ENCODE measurements at places on chromosomes 13 and 19. TPM values are rescaled to one million over a fixed set of nuclear protein-coding genes. Genes with fewer than 3 reads are reported as not detected.

ATF5 gene
- total RNA-seq: 18.9 TPM

CEACAM16 gene
- not detected for total RNA-seq

KCNC3 gene
- total RNA-seq: 4.0 TPM

ZNF584 gene
- 13.2 TPM for total RNA-seq

ZNF829 gene
- 2.9 TPM for total RNA-seq

ZIK1 gene
- total RNA-seq: 5.2 TPM

GPR12 gene
- 0.18 TPM for total RNA-seq

TEX26 gene
- total RNA-seq: 0.37 TPM

CD79A gene
- total RNA-seq: 0.24 TPM

TUBB4A gene
- total RNA-seq: 4.2 TPM

FSD1 gene
- total RNA-seq: not detected

AP2S1 gene
- total RNA-seq: 109 TPM

COG3 gene
- total RNA-seq: 11.7 TPM

CNN1 gene
- total RNA-seq: 159 TPM

CEACAM4 gene
- total RNA-seq: 0.84 TPM

MBD3L2 gene
- not detected for total RNA-seq

CACNG6 gene
- 0.21 TPM for total RNA-seq

NTF4 gene
- total RNA-seq: 0.81 TPM

JSRP1 gene
- total RNA-seq: not detected

SLC25A30 gene
- 73.8 TPM for total RNA-seq

ANGPTL8 gene
- total RNA-seq: 20.3 TPM

ZNF446 gene
- total RNA-seq: 5.1 TPM

PEAK3 gene
- total RNA-seq: 1.0 TPM

RNF113B gene
- not detected for total RNA-seq

TMEM205 gene
- 89.9 TPM for total RNA-seq

CEBPA gene
- total RNA-seq: 21.0 TPM

EDNRB gene
- 29.5 TPM for total RNA-seq

ZNF100 gene
- 9.2 TPM for total RNA-seq

TTYH1 gene
- 1.9 TPM for total RNA-seq

KLK15 gene
- total RNA-seq: not detected

GRWD1 gene
- 24.9 TPM for total RNA-seq

THSD8 gene
- total RNA-seq: 1.8 TPM

MCEMP1 gene
- 1.2 TPM for total RNA-seq

CYP4F11 gene
- 0.34 TPM for total RNA-seq

EPSTI1 gene
- 4.9 TPM for total RNA-seq

KLK6 gene
- total RNA-seq: not detected

ERICH4 gene
- total RNA-seq: not detected

KLK7 gene
- 0.16 TPM for total RNA-seq

CPAMD8 gene
- total RNA-seq: 11.3 TPM

ICAM5 gene
- 0.86 TPM for total RNA-seq

IGFL2 gene
- not detected for total RNA-seq

PBX4 gene
- total RNA-seq: 0.37 TPM

KIR3DL2 gene
- not detected for total RNA-seq

ZNF841 gene
- 12.1 TPM for total RNA-seq

LILRA2 gene
- 5.8 TPM for total RNA-seq

CCL25 gene
- not detected for total RNA-seq

C19orf67 gene
- not detected for total RNA-seq

TEX101 gene
- not detected for total RNA-seq

OR7D2 gene
- total RNA-seq: 0.21 TPM

KBTBD7 gene
- 6.7 TPM for total RNA-seq

ADAMTSL5 gene
- total RNA-seq: 25.0 TPM

FLT1 gene
- 49.5 TPM for total RNA-seq

ZNF98 gene
- total RNA-seq: 4.9 TPM

Data from left cardiac atrium (tissue), 4 donors.